Stomach (tissue), 19 donors: ENCODE measurements at places on chromosomes 1 and 21.
A peak's percentile ranks its signal among the peaks of the same experiment; 100 is the strongest.

- no peak for DNase-seq
Observed at GRCh38 chr1:179314928-179315327, 21.3 kb downstream of the SOAT1 start.

DNA sequence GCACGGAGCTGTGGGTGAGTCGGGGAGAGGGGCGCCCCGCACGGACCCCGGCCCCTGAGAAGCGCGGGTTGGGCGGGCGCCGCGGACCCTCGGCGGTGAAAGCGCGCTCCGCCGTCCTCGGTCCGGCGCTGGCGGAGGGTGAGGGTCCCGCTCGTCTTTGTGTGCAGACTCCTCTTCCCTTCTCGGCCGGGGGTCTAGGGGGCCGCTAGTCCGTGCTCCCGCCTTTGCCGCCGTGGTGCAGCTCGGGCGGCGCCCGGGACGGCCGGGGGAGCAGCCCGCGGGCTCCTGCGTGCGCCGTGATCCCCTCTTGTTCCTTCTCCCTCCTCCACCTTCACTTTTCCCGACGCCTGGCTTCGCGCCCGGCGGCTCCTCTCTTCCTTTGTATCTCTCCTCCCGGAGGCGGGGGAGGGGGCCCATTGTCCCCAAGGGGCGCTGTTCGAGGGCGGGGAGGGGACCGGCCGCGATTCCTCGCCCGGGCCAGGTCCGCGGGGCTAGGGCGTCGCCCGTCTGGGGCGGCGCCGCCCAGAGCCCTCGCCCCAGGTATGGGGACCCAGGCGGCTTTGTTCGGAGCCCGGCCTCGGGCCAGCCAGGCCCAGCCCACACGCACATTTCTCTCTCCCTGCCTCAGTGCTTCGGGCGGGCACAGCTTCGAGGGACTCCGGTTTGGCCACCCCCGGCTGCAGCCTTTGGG is 519 bp downstream of the FNBP1L start:
- DNase-seq: peak; percentile 83

GRCh38 chr1:14140831-14141401 is 440.9 kb downstream of the PRDM2 start:
- DNase-seq: no peak

- no peak for DNase-seq
Observed at GRCh38 chr1:91608876-91609275, 108.2 kb downstream of the CDC7 start.

DNA sequence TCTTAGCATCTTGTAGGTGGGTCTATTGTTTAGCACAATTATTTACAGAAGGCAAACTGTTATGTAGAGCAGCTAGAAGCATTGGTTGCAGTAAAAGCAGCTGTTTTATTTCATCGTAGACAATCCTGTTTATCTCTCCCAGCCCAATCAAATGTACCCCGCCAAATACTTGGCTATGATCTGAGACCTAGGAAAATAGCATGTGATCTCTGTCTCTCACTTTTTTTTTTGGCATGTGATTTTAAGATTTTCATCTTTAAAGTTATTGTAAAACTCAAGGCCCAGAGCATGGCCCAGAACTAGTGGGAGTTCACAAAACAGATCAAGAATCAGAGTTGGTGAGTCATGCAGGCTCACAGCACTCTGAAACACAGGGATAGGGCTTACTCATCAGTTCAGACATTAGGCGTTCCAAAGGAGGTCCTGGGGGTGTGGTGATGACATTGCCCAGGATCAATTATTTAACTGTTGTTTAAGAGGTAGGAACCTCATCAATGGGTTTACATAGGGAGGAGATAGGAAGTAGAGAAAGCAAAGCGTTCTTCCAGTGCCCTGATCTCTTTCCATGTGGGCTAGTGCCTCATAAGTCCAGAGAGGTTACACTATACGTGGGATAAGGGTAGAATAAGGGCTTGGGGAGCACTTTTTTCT is 40.2 kb downstream of the TBX19 start:
- peak; percentile 63 for DNase-seq

DNA sequence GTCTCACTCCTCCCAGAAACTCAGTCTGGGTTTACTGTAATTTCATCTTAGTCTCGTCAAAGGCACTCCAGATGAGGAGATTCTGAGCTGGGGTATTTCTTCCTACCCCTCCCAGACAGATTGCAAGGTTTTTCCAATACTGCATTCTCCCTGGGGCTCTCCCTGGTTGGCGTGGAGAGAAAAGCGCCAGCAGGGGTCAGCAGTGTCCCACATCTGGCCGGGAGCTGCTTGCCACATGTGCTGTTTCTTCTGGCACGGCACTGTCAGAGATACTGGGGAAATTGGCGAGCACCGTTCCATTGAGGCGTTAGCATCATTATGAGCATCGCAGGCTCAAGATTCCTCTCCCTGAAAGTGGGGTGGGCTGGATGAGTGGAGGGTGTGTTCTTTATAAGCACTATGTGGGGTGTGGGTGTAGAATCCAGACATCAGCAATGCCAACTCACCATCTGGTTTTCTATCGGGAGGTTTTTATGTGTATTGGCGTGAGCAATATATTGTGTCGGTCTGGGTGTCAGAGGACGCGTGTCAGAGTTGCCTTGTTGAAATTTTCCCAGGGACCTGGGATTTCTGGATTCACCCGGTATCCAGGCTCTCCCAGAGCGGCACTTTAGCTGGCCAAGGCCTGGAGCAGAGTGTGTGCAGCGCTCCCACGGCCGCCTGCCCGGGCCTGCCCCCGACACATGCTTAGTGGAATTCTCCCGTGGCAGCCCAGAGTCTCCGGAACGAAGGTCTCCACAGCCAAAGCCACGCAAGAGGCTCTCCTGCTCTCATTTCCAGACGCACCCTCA is 8.0 kb upstream of the NAV1 start:
- DNase-seq: peak; percentile 92

DNA sequence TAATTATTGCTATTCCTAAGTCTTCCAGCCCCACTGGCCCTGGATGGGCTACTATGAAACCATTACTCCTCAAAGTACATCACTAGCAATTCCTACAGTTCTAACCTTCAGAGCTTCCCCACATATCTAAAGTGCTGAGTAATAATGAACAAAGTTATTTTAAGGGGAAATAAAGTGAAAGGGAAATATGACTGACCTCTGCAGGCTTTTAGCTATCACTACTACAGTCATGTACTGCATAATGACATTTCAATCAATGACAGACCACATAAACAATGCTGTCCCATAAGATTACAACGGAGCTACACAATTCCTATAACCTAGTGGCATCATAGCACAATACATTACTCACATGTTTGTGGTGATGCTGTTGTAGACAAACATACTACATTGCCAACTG is 32.5 kb upstream of the ASPM start:
- DNase-seq: no peak

- no peak for DNase-seq
Observed at GRCh38 chr21:35046263-35046624, 2.9 kb downstream of the RUNX1 start.

DNA sequence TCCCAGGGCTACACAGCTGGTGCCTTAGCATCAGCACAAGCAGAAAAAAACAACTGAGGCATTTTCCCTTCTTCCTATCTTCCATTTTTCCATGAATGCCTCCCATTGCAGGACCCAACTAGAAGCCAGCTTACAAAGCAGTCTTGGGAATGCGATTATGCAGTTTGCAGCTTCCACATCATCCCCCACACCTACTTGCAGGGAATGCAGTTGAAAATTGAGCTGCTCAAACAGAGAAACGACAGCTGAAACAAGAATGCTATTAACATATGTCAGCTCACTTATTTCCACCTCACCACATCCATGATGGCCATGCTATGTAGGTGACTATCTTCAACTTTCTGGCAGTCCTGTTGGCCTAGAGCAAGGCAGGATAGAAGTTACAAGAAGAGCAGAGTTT is 150.6 kb upstream of the KCTD3 start:
- DNase-seq: no peak

DNA sequence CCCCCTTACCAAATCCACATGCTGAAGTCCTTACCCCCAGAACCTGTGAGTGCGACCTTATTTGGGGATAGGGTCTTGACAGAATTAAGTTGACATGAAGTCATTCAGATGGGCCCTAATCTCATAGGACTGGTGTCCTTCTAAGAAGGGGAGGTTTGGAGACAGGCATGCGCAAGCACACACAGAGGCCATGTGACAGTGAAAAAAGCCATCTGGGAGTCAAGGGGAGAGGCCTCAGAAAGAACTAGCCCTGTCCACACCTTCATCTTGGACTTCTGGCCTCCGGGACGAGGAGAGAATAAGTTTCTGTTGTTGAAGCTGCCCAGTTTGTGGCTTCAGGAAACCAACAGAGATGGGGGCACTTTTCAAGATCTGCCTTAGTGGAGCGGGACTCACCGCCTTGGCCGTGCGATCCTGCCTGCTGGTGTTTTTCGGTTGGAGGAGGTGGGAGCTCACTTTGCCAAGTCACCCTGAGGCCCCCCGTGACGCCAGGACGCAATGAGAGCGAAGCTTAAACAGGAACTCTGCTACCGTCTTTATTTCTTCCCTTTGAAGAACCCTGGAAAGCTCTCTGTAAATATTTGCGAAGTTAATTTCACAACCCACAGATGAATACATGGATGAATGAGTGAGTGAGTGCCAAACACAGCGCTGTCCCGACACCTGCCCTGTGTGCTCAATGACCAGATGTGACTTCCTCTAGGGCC is 42.5 kb upstream of the C1orf174 start:
- no peak for DNase-seq

GRCh38 chr1:38565020-38565491 is 294.5 kb downstream of the RRAGC start:
- no peak for DNase-seq

GRCh38 chr1:183544598-183545297 is 45.5 kb downstream of the NCF2 start:
- DNase-seq: peak; percentile 60

- DNase-seq: no peak
Observed at GRCh38 chr1:76661531-76661930, 205.7 kb upstream of the ST6GALNAC5 start.

- DNase-seq: no peak
Observed at GRCh38 chr1:82845866-82846265, 1045.1 kb downstream of the ADGRL2 start.
